GM10248 (cell line): ENCODE measurements at places on chromosomes 13 and 19.

GRCh38 chr19:44792281-44792680 lies 14.6 kb downstream of the CBLC start:
- DNase-seq: peak; percentile 32

DNA sequence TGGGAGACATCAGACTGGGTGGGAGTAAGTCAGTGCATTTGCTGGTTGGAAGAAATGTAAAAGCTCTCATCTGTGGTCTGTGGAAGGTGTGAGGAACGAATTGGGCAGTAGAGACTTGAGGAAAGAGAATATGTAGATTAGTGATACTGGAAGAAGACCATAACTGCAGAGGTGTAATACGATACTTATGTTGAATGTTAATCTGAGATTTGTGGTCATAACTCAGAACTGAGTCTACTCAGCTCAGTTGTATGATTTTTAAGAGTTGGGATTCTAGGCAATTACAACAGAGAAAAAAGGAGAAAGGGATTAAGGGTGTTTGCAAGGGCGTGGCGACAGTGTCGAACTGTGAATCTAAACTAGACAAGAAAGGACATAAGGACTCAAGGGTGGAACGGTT lies 3.2 kb upstream of the IL17D start:
- DNase-seq: no peak

DNA sequence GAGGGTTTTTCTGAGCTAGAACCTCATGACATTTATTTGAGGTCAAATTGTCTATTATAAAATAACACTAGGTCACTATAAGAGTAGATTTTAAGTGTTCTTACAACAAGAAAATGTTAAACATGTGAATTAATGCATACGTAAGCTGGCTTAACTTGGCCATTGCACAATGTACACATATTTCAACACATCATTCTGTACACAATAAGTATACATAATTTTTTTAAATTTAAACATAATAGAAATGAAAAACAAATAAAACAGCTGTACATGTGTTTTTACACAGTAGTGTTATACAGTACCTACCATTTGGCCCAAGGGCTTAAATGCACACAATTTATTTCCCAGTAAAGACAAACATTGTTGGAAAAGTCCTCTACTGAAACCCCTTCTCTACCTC lies 269.9 kb downstream of the DACH1 start:
- no peak for DNase-seq

- DNase-seq: peak; percentile 61
Observed at GRCh38 chr19:54616821-54617560, 13.3 kb upstream of the LILRB1 start.

- DNase-seq: peak; percentile 90
Observed at GRCh38 chr19:5578097-5578846, 10.5 kb upstream of the TINCR start.

DNA sequence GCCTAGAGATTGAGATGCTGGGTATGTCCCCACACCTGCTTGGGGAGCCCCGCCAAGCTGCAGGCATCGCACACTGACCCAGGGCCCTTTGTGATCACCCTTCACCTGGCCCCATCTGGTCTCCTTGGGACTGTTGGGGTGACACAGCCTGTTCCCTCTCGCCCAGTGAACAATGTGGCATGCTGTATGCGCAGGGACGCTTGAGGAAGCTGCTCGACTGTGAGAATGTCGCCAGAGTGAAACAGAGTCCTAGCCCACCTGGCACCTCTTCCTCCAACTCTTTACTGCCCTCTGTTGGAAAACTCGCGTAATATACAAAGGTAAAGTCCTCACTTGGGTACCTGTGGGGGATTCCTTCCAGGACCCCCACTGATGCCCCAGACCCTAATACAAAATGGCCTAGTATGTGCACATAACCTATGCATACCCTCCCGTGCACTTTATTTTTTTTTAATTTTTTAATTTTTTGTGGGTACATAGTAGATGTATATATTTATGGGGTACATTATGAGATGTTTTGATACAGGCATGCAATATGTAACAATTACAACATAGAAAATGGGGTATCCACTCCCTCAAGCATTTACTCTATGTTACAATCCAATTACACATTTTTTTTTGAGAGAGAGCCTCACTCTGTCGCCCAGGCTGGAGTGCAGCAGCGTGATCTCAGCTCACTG lies 9.0 kb downstream of the BLOC1S3 start:
- peak; percentile 78 for DNase-seq

- no peak for DNase-seq
Observed at GRCh38 chr19:45142726-45143110, 18.1 kb downstream of the NKPD1 start.

DNA sequence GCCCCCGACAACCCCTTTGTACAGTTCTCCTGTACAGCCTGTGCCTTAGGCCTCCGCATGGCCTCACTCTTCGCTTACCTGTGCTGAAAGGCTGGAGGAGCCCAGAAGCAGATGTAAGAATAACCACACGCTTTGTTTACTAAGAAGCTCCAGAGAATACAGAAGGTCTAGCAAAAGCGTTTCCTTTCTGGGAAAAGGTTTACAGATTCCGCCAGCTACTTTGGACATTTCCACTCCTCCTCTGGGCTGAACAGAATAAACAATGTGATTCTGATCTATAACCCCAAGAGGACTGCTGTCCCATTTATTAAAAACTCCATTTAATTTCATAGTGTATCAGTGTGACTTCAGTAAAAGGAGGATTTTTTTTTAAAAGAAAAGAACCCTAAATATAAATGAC lies 339.2 kb downstream of the DNAJC15 start:
- DNase-seq: no peak

DNA sequence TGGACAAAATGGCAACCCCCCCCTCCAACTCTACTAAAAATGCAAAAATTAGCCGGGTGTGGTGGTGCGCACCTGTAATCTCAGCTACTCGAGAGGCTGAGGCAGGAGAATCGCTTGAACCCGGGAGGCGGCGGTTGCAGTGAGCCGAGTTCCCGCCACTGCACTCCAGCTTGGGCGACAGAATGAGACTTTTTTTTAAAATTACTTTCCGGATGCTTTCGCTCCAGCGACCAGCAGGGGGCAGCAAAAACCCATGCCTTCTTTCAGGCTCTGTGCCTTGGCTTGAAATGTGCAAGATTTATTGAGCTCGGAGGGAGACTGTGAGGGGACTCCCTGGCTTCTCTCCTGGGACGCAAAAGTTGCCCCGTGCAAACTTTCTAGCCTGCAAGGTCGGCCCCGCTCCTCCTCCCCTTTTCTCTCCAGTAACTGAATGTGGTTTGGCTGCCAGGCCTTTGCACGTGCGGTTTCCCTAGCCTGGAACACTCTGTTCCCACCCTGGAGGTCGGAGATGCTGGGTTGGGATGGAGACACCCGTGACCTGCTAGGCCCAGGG lies 61.4 kb upstream of the NFIC start:
- peak; percentile 83 for DNase-seq

- DNase-seq: no peak
Observed at GRCh38 chr19:42140125-42140754, 8.0 kb upstream of the POU2F2 start.

DNA sequence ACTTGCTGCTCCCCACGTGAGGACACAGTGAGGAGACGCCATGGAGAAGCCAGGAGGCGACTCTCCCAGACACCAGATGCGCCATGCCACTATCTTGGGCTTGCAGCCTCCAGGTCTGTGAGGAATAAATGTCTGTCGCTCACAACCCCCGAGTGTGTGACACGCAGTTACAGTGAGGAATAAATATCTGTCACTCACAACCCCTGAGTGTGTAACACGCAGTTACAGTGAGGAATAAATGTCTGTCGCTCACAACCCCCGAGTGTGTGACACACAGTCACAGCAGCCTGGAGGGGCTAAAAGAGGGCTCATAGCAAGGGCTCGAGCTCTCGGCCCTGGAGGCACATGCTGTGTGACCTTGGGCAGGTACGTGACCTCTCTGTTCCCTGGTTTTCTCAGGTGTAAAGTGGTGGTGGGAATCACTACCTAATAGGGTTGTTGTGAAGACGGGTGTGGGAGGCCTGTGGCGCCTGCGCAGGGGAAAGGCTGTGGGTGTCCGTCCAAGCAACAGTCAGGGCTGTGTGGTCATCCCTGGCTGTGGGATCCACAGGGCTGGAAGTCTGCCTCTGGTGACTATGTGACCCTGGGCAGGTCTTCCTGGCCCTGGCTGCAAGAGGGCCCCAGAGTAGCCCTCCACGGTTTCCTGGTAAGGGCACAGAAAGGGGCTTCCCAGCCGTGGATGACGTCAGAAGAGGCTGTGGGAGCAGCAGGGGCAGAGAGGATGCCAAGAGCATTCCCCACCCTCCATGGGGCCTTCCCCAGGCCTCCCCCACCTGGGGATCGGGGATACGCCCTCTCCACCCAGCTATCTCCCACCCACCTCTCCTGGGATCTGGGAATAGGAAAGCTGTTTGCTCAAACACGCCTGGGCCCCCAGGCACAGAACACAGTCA lies 77.7 kb downstream of the C1QTNF9 start:
- DNase-seq: peak; percentile 6

- DNase-seq: no peak
Observed at GRCh38 chr19:28168557-28168956, 1044.4 kb downstream of the UQCRFS1 start.

DNA sequence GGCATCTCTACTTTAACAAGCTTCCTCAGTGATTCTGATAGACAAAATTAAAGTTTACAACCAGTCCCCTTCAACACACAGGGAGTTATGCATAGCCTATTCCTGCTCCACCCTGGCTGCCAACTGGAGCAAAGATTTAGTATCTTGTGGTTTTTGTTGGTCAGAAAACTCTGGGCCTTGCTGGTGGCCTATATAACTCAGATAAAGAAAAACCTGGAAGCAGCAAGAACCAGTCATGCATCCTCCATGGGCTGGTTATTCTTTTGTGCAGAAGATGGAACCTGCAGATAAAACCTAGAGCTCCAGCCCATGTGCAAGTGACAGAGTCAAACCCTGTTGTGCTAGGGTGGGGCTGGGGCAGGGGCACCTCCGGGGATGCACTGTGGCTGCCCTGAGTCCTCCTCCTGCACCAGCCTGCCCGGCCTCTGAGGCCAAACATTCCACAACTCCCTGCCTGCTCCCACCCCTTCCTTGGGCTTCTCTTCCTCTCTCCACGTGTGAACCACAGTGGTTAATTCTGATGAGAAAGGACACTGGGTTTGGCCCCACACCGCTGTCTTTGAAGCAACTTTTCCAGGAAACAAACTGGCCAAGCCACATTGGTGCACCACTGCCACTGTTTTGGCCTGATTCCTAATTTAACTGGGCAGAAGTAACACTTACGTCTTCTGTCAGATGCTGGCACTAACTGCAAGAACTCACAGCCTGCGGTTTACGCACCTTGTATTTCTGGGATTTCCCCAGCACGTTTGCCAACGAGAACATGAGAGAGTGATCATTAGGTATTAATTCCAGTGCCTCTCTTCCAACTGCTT lies 23.3 kb upstream of the GGACT start:
- DNase-seq: no peak

- no peak for DNase-seq
Observed at GRCh38 chr13:27370305-27370872, 54.0 kb upstream of the GTF3A start.

- no peak for DNase-seq
Observed at GRCh38 chr13:45142440-45143345, 22.4 kb downstream of the GTF2F2 start.

GRCh38 chr19:45137179-45137761 lies 23.5 kb downstream of the NKPD1 start:
- peak; percentile 86 for DNase-seq

DNA sequence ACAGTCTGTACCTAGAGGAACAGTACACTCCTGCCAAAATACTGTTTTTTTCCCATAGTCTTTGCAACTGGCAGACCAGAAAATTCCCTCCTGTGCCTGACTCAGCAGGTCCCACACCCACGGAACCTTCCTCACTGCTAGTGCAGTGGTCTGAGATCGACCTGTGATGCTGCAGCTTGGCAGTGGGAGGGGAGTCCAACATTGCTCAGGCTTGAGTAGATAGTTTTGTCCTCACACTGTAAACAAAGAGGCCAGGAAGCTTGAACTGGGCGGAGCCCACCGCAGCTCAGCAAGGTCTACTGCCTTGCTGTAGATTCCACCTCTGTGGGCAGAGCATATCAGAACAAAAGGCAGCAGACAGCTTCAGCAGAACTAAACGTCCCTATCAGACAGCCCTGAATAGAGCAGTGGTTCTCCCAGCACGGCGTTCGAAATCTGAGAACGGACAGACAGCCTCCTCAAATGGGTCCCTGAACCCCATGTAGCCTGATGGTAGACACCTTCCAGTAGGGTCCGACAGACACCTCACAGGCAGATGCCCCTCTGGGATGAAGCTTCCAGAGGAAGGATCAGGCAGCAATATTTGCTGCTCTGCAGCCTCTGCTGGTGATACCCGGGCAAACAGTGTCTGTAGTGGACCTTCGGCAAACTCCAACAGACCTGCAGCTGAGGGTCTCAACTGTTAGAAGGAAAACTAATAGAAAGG lies 92.7 kb downstream of the SUCLA2 start:
- no peak for DNase-seq

DNA sequence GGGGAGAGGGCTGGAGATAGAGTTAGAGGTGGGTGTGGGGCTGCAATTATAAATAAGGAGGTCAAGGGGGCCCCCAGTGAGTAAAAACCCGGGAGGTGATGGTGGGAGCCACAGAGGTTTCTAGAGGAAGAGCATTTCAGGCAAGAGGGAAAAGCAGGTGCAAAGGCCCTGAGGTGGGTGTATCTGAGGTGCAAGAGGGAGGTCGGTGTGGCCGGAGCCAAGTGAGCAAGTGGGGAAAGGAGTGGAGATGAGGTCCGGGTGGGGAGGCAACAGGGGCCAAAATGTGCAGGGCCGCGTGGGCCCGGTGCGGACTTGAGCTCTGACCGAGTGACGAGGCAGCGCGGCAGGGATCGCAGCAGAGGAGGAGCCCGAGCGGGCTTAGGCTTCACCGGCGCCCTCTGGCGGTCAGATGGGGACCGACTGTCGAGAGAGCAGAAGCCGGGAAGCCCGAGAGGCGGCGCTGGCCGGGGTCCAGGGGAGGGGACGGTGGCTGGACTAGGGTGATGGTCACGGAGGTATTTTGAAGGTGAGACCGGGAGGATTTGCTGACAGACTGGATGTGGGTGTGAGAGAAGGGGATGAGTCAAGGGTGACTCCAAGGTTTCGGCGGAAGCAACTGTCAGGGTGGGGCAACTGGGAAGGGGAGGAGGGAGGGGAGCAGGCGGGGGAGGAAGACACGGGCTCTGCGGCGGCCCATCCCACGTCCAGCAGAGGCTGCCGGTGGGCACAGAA lies 17.7 kb upstream of the SPACA4 start:
- DNase-seq: peak; percentile 91

GRCh38 chr13:77429320-77430142 lies 102.6 kb upstream of the MYCBP2 start:
- DNase-seq: peak; percentile 39

DNA sequence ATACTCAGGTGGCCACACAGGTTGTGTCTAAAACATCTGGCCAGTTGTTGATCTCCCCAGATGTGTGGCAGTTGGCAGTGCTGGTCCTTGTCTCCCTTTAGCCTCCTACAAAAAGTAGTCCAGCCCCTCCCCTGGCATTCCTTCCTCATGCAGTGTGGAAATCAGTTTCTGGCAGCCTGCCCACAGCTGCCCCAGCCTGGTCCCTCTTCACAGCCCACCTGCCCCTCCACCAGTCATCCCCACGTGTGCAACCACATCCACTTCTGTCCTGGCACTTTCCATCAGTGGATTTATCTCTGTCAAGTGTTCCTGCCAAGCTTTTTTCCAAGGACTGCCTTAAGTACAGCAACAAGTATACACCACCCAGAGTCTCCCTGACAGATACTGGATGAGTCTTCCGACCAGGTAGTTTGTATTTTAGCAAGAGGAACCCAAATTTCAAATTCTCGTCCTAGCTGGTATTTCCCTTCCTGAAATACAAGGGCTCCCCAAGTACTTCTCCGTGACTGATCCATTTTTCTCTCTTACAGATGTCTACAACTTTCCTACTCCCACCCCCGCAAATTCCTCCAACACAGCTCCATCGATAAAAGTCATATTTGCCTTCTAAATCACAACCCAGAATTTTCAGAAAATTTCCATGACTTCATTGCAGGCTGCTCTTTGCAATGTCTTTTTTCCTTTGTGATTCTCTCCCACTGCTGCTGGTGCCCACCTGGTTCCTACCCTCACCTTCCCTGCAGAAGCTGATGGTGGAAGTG lies 313.5 kb downstream of the FOXO1 start:
- DNase-seq: no peak
